GM06990 (cell line): ENCODE measurements at places on chromosomes 7 and 10.

DNA sequence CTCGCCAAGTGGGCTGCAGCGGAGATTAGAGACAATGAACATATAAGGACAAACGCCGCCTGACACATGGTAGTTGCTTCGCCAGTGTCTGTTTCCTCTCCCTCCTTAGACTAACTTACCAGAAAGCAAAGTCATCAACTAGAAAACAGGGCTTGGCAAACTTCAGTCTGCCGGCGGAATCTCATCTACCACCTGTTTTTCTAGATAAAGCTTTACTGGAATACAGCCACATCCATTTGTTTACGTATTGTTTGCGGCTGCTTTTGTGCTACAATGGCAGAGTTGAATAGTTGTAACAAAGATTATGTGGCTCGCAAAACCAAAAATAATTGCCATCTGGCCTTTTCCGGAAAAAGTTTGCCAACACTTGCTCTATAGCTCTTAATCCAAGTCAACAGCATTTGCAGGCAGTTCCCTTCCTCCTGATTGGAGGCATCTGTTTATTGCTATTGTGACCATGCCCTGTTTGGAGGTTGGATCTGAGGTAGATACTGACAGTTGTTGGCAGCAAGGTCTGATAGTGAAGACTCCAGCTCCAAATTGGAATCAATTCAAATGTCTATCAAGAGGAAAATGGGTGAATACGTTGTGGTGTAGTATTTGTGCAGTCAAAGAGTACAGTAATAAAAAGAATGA lies 260.6 kb downstream of the POU6F2 start:
- DNase-seq, result no peak

DNA sequence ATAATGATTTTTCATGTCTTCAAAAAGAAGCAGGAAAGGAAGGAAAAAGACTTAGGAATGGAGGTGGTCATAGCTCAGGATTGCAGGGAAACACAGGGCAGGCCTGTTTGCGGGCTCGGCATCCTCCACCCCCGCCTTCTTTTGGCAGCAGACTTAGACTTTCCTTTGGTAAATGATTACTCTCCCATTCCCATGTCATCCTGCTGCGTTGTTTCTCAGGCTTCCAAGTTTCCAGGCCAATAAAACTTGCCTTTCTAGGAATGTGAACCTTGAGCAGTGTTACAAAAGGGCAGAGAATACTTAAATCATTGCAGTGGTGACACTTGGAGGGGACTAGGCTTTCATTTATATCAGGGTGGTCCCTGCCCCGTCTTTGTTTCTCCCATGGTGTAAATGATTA lies 34.0 kb upstream of the DGKB start:
- no peak for DNase-seq

DNA sequence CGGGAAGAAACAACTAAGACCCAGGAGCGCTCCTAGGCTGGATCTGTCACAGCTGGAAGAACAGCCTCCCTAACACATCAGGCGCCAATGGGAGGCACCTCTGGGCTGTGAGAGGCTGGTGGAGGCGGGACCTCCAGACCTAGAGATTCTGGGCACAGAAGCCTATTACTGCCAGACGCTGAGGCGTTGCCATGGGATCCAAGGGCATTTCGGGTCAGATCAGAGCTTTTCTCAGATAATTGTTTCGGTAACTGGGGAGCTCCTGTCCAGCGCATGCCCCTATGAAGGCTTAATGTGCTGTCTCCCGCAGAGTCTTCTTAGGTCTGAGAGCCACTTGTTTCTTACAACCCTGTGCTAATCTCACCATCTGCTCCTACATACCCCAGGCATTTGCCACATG lies 339.2 kb downstream of the ZNF716 start:
- no peak for DNase-seq

DNA sequence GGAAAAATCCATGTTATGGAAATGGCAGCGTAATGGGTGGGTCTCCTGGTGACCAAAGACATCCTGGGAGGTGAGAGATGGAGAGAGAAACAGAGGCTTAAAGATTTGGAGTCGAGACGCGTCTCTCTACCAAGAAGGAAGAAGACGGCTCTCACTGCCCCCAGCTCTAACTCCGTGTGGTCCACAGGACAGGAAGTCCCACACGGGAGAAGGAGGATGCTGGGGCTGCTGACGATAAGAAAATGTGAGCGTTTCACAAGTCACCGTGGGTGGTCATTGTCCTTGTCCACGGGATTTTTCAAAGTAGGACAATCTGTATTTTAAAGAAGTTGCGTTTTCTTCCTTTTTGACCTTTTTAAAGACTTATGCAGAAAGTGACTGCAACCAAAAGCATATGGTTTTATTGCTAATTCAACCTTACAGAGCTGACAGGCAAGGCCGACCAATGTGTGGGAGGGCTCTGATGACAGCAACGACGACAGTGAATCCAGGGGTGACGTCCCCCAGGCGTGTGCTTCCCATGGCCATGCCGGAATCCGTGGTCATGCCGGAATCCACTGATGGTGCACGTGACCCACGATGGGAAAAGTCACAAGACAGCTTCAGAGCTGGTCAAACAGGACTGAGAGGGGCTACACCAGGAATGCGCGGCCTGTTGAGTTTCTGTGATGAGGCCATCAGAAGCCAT lies 341.2 kb downstream of the PTPRN2 start:
- no peak for DNase-seq

DNA sequence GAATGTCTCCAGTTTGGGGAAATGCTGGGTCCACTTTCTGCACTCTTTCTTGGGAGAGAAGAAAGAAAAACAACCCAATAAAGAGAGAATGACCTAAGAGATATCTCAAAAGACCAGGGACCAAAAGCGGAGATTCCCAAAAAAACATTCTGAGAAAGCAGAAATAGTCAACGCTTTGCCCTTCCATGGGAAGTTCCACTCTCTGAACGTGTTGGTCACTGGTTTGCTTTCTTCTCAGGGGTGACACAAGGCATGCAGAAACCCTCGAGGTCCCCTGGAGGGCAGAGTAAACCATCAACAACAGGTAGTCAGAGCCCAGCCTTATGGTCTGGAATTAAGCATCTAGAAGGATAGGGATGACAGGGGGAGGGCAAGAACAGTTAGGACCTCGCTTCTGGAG lies 26.2 kb upstream of the AOAH start:
- no peak for DNase-seq

DNA sequence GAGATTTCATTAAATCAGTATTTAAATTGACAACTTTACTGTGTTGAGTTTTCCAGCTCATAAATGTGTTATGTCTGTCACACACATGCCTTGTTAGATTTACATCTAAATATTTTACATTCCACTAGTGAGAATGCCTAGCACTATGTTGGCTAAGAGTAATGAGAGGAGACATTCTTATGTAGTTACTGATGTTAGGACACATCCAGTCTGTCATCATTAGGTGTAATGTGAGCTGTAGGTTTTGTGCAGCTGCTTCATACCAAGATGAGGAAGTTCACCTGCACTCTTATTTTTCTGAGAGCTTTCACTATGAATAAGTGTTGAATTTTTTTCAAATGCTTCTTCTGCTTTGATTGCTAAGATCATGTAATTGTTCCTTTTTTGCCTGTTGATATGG lies 218.0 kb upstream of the IGFBP3 start:
- no peak for DNase-seq

GRCh38 chr10:71860243-71861029 lies 9.4 kb upstream of the PSAP start:
- DNase-seq, result peak; percentile 75

- no peak for DNase-seq
Observed at GRCh38 chr10:19730167-19730906, 85.9 kb upstream of the PLXDC2 start.

- DNase-seq, result no peak
Observed at GRCh38 chr7:82258181-82258580, 185.4 kb downstream of the CACNA2D1 start.

GRCh38 chr7:1156782-1157535 lies 3.0 kb downstream of the ZFAND2A start:
- no peak for DNase-seq

DNA sequence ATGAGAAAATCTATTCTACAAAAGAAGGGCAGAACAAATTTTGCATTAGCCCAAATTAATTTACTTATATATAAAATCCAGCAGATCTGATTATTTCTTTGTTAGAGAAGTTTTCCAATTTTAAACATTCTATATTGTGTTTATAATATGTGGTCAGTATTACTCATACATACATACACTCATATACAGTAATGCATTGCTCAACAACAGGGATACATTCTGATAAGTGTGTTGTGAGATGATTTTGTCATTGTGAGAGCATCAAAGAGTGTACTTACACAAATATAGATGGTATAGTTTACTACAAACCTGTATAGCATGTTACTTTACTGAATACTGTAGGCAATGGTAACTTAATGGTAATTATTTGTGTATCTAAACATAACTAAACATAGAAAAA lies 239.6 kb upstream of the ETV1 start:
- DNase-seq, result no peak
